ENCODE measurements at places on chromosomes 1 and 21. TPM values are rescaled to one million over a fixed set of nuclear protein-coding genes. Genes with fewer than 3 reads are reported as not detected.

GRCh38 chr1:152941037-152941711, 5.8 kb upstream of the SPRR5 start:
- DNase-seq = no peak

DNA sequence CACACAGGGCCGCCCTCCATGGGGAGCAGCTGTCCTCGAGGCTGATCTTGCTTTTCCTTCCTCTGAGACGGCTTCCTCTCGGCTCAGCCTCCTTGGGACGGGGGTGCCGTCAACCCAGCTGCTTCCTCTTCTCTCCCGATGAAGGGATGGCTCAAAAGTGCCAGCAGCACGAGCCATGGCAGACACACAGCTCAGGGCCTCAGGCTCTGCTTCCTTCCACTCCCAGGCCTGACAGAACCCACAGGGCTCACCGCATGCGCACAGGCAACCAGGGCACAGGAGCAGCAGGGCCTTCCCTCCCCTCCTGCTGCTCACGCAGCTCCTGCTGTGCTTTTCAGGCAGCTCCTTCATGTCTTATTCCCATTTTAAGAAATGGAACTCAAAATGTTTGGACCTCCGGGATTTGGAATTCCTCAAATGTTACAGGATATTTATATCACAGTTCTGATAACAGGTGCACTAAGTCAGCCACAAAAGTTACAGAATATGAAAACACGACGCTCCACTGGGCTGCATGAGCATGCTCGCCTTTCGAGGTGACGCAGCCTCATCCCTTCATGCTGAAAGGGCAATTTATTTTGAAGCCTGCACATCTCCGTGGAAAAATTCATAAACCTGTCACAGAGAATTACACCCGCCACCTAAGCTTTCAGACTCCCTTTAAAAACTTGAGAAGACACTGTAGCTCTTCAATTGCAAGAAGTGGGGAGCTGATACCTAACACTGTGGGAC, 84.4 kb downstream of the HSF2BP start:
- DNase-seq = peak; percentile 57

DNA sequence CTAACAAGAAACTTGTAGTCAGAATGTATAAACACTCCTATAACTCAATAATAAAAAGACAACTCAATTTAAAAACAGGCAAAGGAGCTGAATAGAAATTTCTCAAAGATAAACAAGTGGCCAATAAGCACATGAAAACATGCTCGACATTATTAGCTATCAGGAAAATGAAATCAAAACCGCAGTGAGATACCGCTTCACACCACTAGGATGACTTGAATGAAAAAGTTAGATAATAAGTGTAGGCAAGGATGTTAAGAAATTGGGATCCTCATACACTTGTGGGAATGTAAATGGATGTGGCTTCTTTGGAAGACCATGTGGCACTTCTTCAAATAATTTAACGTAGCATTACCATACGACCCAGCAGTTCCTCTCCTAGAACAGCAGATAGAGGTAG, 8.9 kb downstream of the RALGPS2 start:
- DNase-seq = no peak

DNA sequence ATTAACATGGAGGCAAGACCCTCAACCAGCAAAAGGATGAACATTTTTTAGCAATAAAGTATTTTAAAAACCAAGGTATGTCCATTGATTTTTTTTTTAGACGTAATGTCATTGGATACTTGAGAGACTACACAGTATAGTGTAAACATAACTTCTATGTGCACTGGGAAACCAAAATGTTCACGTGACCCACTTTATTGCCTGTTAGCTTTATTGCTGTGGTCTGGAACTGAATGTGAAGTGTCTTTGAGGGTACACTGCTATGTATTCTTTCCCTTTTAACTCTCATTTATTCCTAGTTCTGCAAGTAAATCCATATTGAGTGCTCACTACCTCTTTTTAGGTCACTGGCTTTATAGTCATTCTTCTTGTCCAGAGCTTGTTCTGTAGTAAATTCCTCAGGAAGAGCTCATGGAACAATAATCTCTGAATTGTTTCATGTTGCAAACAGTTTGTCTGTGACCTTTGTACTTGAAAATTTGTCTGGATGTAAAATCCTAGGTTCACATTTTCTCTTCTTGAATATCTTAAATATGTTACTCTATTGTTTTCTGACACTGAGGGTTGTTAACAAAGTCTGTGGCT, 20.6 kb downstream of the ABCD3 start:
- no peak for DNase-seq

ARID4B gene
- 65.6 TPM for polyA plus RNA-seq

L1TD1 gene
- polyA plus RNA-seq = 5.2 TPM
